ENCODE measurements at places on chromosomes 7 and 10. TPM values are rescaled to one million over a fixed set of nuclear protein-coding genes. Genes with fewer than 3 reads are reported as not detected.

Gene ARHGEF5
- 16.8 TPM for total RNA-seq

Gene PKD2L1
- total RNA-seq, result not detected

GRCh38 chr7:115476671-115477181 is 553.8 kb downstream of the TFEC start:
- H3K4me3 ChIP-seq, result peak overlapping the region; percentile 52
- no peak overlapping the region for H3K27ac ChIP-seq
- DNase-seq, result no peak
- peaks cover 22% of the 10 kb centered on the region for H3K27me3 ChIP-seq
- H3K4me1 ChIP-seq, result peaks cover 7% of the 10 kb centered on the region

GRCh38 chr7:130258494-130259078 is 8.1 kb upstream of the CPA2 start:
- DNase-seq, result no peak
- no peak overlapping the region for H3K27ac ChIP-seq
- H3K27me3 ChIP-seq, result peaks cover 2% of the 10 kb centered on the region
- peaks cover 3% of the 10 kb centered on the region for H3K36me3 ChIP-seq

DNA sequence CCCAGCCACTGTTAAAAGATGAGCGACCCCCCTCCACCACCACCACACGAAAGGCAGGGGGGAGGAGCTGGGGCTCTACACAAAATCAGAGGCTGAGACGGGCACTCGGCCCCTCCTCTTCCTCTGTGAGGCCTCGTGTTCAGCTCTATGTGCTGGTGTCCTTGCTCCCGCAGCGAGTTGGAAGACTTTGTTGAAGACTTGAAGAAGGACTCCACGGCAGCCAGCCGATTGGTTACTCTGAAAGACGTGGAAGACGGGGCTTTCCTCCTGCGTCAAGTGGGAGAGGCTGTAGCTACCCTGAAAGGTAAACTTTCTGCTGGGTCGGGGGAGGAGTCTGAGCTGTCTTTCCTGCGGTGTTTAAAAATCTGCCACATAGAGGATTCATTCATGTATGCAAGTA is 203.7 kb downstream of the ARHGAP21 start:
- DNase-seq, result peak; percentile 61
- peak overlapping the region; percentile 22 for H3K4me3 ChIP-seq
- H3K36me3 ChIP-seq, result no peaks in the 10 kb centered on the region
- no peak overlapping the region for H3K27ac ChIP-seq
- H3K4me1 ChIP-seq, result peaks cover 13% of the 10 kb centered on the region

- no peak overlapping the region for H3K27ac ChIP-seq
- H3K27me3 ChIP-seq, result peaks cover 2% of the 10 kb centered on the region
- no peaks in the 10 kb centered on the region for H3K36me3 ChIP-seq
- no peak for DNase-seq
- no peak overlapping the region for H3K4me3 ChIP-seq
- peaks cover 9% of the 10 kb centered on the region for H3K4me1 ChIP-seq
Observed at GRCh38 chr10:34374356-34375045, 440.6 kb downstream of the PARD3 start.

GRCh38 chr10:106560925-106561640 is 603.4 kb downstream of the SORCS1 start:
- no peaks in the 10 kb centered on the region for H3K27me3 ChIP-seq
- H3K27ac ChIP-seq, result no peak overlapping the region
- no peaks in the 10 kb centered on the region for H3K36me3 ChIP-seq

GRCh38 chr10:84296091-84296981 is 32.1 kb upstream of the CCSER2 start:
- H3K36me3 ChIP-seq, result no peaks in the 10 kb centered on the region
- H3K4me3 ChIP-seq, result no peak overlapping the region
- peaks cover 5% of the 10 kb centered on the region for H3K27me3 ChIP-seq
- peaks cover 21% of the 10 kb centered on the region for H3K4me1 ChIP-seq
- DNase-seq, result no peak
- H3K27ac ChIP-seq, result no peak overlapping the region
